ENCODE measurements at places on chromosomes 5 and 9.

- DNase-seq = no peak
These were observed 9.0 kb downstream of the FCN1 start for GRCh38 chr9:134908524-134909309.

GRCh38 chr5:80125962-80126480 is 90.9 kb downstream of the THBS4 start:
- peak; percentile 32 for DNase-seq

GRCh38 chr9:100443781-100444768 is 17.1 kb downstream of the MSANTD3 start:
- no peak for DNase-seq

DNA sequence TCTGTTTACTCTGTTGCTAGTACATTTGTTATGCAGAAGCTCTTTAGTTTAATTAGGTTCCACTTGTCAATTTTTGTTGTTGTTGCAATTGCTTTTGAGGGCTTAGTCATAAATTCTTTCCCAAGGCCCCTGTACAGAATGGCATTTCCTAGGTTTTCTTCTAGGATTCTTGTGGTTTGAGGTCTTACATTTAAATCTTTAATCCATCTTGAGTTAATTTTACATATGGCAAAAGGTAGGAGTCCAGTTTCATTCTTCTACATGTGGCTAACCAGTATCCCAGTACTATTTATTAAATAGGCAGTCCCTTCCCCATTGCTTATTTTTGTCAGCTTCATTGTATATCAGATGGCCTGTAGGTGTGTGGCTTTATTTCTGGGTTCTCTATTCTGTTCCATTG is 792.4 kb downstream of the PTPRD start:
- no peak for DNase-seq

GRCh38 chr5:100188339-100188738 is 346.8 kb upstream of the FAM174A start:
- no peak for DNase-seq

- no peak for DNase-seq
These were observed 1253.6 kb downstream of the EFNA5 start for GRCh38 chr5:106417163-106417562.

DNA sequence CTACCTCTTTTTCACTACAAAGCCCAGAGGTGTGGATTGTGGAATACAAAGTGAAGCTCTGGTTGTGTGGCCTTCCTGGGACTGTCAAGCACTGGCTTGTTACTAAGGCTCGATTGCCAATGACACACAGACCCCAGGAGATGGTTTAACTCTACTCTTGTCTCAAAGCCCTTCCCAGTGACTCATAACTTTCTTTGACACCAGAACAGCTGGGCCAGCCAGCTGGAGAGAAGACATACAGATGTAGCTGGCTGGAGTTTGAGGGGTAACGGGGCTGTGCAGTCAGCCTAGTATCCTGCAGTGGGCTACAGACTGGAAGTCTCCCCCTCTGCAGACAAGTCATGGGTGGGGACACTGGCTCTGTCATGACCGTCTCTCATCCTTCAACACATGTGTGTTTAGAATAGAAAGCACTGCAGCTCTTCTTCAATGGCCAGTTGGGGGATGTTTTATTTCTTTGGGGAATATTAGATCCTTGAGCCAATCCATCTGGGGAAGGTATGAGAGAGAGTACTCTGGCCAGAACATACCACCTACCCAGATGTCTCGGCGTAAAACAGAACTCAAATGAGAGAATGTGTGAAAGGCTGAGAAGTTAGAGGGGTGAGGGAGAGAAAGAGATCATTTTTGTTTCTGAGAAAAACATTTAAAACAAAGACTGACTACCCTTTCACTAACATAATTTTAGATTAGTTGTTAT is 53.3 kb downstream of the SEMA6A start:
- DNase-seq = no peak

DNA sequence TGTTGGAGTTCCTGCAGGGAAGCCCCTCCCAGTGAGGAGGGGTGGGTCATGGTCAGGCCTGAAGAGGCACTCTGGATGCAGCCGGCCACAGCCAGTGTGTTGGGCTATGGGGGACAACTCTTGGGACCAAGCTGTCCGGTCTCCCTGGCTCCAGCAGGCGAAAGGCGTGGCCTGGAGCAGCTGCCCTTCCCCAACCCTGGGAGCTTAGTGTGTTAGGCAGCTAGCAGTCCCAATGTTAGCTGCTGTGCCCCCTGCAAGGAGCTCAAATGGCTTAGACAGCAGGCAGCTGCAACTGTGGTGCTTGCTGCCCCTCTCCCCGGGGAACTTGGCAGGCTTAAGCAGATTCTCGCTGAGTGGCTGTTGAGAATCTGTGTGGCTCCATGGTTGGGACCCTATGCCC is 67.5 kb upstream of the ACTBL2 start:
- DNase-seq = no peak

- DNase-seq = no peak
These were observed 318.2 kb downstream of the SLCO4C1 start for GRCh38 chr5:101977729-101978345.

DNA sequence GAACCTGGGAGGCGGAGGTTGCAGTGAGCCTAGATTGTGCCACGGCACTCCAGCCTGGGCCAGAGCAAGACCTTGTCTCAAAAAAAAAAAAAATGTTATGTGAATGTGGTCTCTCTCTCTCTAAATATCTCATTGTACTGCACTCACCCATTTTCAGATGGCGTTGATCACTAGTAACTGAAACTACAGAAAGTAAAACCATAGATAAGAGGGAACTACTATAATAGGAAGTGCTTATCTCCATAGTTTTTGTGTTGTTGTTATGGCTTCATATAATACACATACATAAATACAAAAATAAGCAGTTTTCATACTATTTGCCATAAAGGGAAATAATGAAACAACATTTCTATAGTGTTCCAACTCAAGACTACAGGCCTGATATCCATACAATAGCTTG is 9.1 kb downstream of the IL31RA start:
- DNase-seq = no peak

DNA sequence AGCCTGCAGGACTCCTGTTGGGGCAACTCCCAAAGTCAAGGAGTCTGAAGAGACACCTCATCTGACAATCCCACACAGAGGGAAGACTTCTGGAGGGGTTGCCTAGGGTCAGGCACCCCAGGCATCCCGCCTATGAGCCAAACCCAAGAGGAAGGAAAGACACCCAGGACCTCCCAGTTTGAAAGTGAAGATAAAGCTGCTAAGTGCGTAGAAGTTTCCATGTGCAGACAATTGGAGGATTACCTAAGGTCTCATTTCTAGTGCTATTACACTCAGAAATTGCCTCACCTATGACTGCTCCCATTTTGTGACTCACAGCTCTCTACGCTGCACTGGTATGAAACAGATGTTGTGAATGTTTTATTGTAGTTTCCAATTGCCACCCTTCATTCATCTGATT is 322.9 kb downstream of the SLIT3 start:
- no peak for DNase-seq

GRCh38 chr5:110590187-110590586 is 136.3 kb downstream of the TMEM232 start:
- DNase-seq = no peak

- DNase-seq = no peak
These were observed 38.9 kb downstream of the AHRR start for GRCh38 chr5:360257-361027.

DNA sequence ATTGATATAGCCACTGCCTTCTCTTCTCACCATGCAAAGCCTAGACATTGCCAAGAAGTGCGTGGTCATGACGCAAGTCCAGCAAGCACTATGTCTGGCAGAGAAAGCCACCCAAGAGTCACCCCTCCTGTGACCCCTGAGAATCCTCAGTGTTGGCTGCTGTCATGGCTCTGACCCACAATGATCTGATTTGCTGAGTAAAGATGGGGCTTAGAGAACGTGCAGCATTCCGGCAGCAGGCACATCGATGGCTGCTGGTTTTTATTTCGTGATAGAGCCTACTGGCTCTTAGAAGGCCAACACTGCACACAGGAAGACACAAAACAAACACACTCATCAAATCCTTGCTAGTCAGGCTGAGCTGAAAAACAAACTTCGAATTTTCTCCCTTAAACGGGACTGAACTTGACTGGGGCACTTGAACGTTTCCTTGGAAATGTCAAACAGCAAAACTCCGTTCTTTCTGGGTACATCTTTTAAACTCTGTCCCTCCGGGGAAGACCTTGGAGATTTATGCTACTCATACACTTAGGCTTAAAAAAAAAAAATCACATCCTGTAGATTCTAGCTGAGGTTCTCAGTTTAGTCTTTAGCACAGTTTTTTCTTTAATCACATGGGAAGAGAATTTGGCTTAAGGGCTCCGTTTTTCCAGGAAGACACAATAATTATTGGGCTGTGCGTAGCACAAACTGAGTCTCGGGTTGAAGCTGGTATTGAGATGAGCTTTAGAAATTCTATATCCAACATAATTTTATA is 88.2 kb upstream of the BASP1 start:
- DNase-seq = no peak

- no peak for DNase-seq
These were observed 37.1 kb upstream of the FAT2 start for GRCh38 chr5:151628112-151628823.

GRCh38 chr5:167870055-167870454 is 421.4 kb upstream of the WWC1 start:
- no peak for DNase-seq

GRCh38 chr9:108662091-108662875 is 193.5 kb downstream of the ACTL7B start:
- no peak for DNase-seq

GRCh38 chr5:113520899-113521298 is 7.4 kb downstream of the YTHDC2 start:
- DNase-seq = no peak

DNA sequence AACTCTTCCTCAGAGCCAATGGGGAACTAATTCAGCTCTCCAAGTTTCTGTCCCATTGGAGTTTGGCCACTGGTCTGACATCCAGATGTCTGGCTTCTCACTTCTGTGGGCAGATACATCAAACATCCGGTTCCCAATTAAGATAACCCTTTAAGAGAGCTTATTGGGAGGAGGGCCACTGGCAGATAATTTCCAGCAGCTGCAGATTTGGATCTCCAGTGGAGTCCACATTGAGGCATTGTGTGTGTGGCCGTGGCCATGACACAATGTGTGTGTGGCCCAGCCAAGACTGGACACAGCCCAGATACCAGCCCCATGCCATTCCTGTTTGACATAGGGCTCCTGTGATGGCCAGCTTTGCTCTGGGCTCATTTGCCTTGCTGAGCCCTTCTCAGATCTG is 110.5 kb upstream of the MAP1B start:
- DNase-seq = no peak

- no peak for DNase-seq
These were observed 4.4 kb upstream of the GTF3C5 start for GRCh38 chr9:133026426-133026825.

- DNase-seq = no peak
These were observed 55.7 kb upstream of the SPDL1 start for GRCh38 chr5:169527863-169528262.

DNA sequence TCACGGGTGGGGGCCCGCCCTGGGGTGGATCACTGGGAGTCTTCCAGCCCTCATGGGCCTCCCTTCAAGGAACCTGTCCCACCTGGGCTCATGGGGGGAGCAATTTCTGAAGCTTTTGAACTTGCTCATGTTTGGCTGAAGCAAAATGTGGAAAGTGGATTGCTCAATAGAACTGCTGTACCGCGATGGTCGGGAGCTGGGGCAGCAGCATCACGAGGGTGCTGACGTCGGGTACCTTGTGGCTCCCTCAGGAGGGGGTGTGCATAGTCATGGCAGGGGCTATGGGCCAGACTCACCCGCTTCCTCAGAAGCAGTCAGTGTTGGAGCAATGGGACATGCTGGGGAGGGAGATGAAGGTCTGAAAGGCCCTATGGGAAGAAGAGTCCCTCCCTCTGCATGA is 57.9 kb downstream of the PRRT1B start:
- no peak for DNase-seq

GRCh38 chr5:132063090-132063911 is 2.8 kb downstream of the IL3 start:
- peak; percentile 59 for DNase-seq

GRCh38 chr9:76576344-76576743 is 117.4 kb downstream of the GCNT1 start:
- peak; percentile 28 for DNase-seq

- peak; percentile 35 for DNase-seq
These were observed 56.7 kb upstream of the SLC28A3 start for GRCh38 chr9:84397151-84397728.

DNA sequence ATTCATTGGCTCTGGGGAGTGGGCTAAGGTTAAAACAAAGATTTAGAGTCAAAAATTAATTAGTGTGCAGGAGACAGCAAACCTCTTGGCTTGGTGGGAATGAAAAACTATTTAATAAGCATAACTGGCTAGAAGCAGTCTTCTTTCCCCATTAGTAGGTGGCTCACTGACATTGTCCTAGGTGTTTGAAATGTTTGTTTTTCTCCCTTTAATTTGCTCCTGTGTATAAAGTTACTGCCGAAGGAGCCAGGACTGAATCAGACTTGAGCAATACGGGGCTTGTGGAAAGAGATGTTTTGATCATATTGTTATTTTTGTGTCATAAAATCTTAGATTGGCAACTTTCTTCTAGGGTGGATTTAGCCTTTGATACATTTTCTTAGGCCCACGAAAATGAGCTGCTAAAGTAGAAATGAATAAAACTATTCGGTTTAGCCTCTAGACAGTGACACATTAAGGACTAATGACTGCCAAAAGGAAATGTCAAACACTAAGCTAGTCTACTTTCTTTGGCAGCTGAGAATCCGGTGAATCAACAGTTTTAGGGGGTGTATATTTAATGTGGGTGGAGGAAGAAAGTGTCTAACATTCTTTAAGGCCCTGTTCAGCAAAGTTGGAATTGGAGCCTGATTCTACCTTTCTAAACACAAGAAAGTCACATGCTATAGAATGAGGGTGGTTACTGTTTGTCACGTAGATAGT is 30.2 kb downstream of the LRRTM2 start:
- DNase-seq = no peak

- no peak for DNase-seq
These were observed 327.4 kb upstream of the RPS23 start for GRCh38 chr5:82605441-82605973.

- DNase-seq = no peak
These were observed 292.2 kb downstream of the GAS1 start for GRCh38 chr9:86655147-86655546.

DNA sequence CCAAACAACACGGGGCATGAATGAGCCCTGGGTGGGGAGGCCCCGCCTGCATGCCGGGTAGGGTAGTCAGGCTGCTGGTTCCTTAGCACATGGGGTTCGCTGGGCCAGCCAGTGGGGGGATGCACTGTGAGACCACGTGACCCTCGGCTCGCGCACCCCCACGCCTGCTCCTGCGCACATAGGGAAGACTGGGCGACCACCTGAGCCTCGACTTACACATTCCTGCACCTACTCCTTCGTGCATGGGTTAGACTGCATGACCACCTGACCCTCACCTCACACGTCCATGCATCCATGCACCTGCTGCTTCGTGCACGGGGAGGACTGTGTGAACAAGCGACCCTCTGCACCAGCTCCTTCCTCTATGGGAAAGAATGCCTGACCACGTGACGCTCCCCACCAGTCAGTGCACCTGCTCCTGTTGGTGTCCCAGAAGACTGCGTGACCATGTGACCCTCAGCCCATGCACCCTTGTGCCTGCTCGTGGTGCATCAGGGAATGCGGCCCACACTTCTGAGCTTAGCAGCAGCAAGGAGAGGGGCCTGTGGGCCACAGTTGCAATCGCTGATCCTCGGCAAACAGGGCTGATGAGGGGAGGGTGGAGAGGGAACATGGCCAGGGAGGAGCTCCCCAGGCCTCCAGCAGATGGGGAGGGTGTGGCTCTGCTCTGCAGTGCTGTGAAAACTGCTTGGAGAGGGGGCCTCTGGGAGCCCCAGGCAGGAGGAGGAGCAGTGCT is 18.1 kb downstream of the LPCAT1 start:
- DNase-seq = no peak

GRCh38 chr9:98647236-98647635 is 61.5 kb downstream of the GABBR2 start:
- no peak for DNase-seq

- DNase-seq = no peak
These were observed 188.7 kb upstream of the RAD23B start for GRCh38 chr9:107094370-107094769.

All from stimulated activated CD4-positive, alpha-beta T cell treated with anti-CD3 and anti-CD28 coated beads, Interleukin-2, amount 100 ng/mL, for 4 hours (primary cell).